ENCODE measurements at places on chromosomes 12 and 14. TPM values are rescaled to one million over a fixed set of nuclear protein-coding genes. Genes with fewer than 3 reads are reported as not detected.

DNA sequence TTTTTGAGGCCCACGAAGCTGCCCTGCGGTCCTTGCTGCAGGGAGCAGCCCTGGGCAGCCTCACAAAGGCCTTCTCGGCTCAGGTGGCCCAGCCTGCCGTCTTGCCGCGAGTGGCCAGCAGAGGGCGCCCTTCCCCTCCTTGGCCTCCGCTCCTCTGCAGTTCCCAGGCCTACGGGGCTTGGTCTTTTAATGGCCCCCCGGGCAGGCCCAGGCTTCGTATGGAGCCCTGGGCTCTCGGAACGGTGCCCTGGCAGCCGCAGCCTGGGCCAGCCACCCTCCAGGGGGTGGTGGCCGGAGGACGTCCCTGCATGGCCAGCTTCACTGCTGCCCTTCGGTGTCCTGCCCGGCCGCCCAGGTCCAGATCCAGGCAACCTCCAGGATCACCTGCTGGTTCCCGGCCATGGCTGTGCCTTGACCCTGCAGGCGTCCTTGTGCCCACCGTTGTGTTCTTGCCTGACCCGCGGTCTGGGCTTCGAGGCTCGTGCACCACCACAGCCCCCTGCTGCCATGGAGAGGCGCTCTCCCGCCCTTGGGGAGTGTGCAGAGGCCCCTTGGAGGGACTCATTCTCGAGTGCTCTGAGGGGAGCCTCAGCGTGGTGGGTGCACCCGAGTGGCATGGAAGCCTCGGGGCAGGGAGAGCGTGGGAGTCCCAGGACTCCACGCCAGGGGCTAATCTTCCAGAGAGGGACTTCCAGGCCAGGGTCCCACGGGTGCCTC is 9.4 kb downstream of the ASPG start:
- DNase-seq, result peak; percentile 25

GRCh38 chr12:31662176-31662849 is 2.8 kb downstream of the ETFBKMT start:
- DNase-seq, result no peak

- no peak for DNase-seq
These were observed 57.2 kb upstream of the ZDHHC17 start for GRCh38 chr12:76706761-76707160.

ANO2 gene
- total RNA-seq, result not detected

KRT86 gene
- not detected for total RNA-seq
